ENCODE measurements at places on chromosomes 16 and 17.
A peak's percentile ranks its signal among the peaks of the same experiment; 100 is the strongest.

DNA sequence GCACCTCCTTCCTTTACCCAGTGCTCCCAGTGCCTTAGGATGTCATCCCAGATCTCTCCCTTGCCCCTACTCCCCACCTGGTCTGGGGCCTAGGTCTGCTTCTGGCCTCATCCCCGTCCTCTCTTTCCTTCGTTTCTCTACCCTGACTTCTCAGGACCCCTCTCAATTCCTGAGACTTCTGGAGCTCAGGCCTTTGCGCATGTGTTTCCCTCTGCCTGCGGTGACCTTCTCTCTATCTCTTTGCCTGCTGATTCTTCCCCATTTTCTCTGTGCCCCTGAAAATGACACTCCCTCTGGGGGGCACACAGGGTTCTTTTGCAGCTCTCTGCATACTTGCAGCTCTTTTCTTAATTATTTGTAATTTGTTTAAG is 13.5 kb downstream of the ADORA2B start:
- DNase-seq, result no peak

GRCh38 chr16:73601911-73602310 is 554.0 kb upstream of the ZFHX3 start:
- DNase-seq, result no peak

GRCh38 chr17:980406-981291 is 1.1 kb upstream of the NXN start:
- DNase-seq, result no peak

- DNase-seq, result no peak
These were observed 58.3 kb downstream of the WIPI1 start for GRCh38 chr17:68398691-68399637.

- no peak for DNase-seq
These were observed 13.6 kb downstream of the ZC3H7A start for GRCh38 chr16:11783319-11784037.

GRCh38 chr17:57948169-57948554 is 7.0 kb downstream of the CUEDC1 start:
- DNase-seq, result no peak

GRCh38 chr17:8687737-8688466 is 56.7 kb downstream of the CCDC42 start:
- no peak for DNase-seq

GRCh38 chr17:43456661-43457361 is 27.0 kb upstream of the DHX8 start:
- DNase-seq, result peak; percentile 89

GRCh38 chr17:46875849-46876352 is 24.5 kb downstream of the WNT9B start:
- no peak for DNase-seq

DNA sequence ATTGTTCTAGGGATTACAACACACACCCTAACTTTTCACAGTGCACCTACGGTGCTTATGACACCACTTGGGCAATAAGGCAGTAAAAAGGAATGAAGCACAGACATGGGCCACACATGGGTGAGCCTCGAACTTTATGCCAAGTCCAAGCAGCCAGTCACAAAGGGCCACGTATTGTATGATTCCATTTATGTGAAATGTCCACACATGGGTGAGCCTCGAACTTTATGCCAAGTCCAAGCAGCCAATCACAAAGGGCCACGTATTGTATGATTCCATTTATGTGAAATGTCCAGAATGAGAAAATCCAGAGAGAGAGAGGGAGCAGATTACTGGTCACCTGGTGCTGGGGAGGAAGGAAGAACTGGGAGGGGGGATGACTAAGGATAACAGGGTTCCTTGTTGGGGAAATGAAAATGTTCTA is 22.2 kb downstream of the RMI2 start:
- DNase-seq, result no peak

GRCh38 chr17:14737984-14738651 is 437.2 kb downstream of the HS3ST3B1 start:
- DNase-seq, result no peak

DNA sequence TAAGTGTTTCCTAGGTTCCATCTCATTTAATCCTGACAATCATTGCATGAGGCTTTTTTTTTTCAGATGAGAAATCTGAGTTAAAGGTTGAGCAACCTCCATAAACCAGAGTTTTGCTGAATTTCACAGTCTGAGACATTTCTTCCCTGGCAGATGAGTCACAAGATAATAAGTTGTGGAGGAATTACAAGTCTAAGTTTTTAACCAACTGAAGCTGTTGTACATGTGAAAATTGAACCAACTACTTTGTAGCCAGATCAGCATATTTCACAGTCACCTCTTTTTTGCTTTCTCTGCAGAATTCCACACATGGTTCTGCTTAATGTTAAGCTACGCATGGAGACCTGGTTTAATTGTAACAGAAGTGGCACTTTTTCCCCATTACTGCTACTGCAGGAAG is 765.6 kb downstream of the CDH11 start:
- no peak for DNase-seq

Data from NCI-H524 treated with DMSO at 0.1 percent for 48 hours (cell line).